ENCODE measurements at places on chromosomes 13 and 19.

- no peak for DNase-seq
Observed at GRCh38 chr13:30125422-30126073, 181.8 kb downstream of the KATNAL1 start.

DNA sequence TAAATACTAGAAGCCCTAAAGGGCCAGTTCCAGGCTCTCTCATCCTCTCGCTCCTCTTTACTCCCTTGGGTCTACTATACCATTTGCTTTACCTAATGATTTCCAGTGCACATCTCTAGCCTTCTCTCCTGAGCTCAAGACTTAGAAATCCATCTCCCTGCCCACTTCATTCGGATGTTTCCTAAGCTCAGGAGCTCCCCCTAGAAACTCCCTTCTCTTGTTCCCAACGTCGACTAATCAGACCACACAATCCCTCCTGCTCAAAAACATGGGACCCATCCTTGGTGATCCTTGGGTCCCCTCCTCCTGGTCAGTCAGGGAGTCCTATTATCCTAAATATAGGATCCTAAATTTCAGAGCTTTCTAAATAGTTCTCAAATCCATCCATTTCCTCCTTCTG, 21.1 kb upstream of the STK24 start:
- no peak for DNase-seq

DNA sequence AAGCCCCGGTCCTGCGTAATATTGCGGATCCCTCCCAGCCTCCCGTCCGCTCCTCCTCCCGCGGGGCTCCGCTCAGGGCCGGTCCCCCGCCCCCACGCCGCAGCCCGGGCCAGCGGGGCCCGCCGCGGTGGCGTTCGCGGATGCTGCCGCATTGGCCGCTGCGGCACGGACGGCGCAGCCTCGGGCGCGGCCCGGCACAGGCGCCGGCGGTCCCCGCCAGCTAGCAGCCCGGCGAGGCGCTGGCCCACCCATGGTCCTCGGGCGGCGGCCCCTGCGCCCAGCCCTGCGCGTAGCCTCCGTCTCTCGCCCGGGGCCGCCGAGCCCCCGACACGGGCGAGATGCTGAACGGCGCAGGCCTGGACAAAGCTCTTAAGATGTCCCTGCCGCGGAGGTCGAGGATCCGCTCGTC, at the start of gene ATP8A2:
TSS of gene ATP8A2 (plus strand) at position 100 of the 409 bp plus-strand sequence. CDS start at position 339, 239 bp downstream.
- no peak for DNase-seq

DNA sequence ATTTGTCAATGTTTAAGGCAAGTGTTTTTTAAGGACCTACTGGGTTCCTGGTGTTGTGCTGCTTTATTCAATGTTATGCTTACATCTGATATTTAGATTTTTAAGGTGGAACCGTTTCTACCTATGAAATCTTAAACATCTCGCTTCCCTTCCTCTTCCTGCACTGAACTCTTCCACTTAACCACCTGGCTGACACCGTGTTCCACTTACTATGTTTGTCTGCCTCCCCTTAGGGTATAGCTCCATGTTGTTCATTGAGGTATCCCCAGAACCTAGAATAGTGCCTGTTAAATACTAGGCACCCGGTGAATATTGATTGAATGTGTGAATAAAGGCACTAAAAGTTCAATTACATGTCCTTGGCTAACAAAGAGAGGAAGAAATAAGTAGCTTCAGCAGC, 104.9 kb downstream of the RNF17 start:
- DNase-seq = no peak

- DNase-seq = no peak
Observed at GRCh38 chr19:28169168-28169887, 1043.6 kb downstream of the UQCRFS1 start.

DNA sequence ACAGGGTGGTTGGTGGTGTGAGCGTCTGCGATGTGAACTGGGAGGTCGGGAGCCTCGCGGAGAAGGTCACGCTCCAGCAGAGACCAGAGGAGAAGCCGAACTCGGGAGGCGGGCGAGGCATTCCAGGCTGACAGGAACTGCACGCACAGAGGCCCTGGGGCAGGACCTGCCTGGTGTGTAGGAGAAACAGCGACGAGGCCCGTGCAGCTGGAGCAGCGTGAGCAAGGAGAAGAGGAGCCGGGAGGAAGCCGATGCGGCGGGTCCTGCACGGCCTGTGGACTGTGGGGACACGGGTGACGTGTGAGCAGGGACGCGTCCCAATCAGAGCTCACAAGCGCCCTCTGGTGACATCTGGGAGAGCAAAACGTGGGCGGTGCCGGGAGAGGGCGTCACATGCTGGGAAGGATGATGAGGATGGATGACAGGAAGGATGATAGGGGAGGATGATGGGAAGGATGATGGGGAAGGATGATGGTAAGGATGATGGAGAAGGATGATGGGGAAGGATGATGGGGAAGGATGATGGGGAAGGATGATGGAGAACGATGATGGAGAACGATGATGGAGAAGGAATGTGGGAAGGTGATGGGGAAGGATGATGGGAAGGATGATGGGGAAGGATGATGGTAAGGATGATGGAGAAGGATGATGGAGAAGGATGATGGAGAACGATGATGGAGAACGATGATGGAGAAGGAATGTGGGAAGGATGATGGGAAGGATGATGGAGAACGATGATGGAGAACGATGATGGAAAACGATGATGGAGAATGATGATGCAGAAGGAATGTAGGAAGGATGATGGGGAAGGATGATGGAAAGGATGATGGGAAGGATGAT, 16.1 kb upstream of the MADCAM1 start:
- DNase-seq = peak; percentile 37

- no peak for DNase-seq
Observed at GRCh38 chr19:50323782-50324133, 5.4 kb downstream of the KCNC3 start.

GRCh38 chr13:95937714-95938320, 115.4 kb downstream of the UGGT2 start:
- DNase-seq = no peak

DNA sequence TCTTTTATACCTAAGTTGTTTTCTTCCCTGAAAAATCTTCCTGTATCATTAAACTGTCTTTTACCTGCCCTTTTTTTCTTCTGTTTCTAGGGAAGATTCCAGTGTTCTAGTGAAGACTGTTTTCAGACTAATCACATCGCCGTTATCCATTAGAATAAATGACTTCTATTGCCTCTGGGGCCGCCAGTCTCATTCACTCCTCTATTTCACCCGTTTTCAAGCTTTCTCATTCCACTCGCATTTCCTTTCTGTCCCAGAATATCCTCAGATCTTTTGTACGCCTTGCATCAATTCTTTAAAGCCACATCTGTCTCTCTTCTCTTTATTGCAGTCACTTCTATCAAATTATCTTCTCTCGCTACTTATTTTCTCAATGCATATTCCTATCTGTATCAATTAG, 1035.6 kb upstream of the MIR17HG start:
- no peak for DNase-seq
